ENCODE measurements at places on chromosomes 4 and X.

DNA sequence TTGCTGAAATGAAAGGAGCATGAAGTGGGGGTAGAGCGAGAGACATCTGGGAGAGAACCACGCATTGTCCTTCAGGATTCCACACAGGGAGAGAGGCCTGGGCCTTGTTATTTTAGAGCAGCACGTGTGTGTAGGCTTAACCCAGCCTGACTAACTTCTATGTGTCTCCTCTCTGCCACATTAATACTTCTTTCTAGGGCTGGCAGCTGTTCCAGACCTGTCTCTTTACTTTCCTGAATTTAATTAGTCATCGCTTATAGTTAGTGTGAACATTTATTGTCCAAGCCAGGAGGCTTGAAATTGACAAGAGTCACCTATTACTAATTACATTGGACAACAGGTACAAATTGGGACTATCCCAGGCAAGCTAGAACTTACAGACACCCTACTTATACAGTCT lies 51.3 kb downstream of the SMAD1 start:
- DNase-seq = peak; percentile 70

DNA sequence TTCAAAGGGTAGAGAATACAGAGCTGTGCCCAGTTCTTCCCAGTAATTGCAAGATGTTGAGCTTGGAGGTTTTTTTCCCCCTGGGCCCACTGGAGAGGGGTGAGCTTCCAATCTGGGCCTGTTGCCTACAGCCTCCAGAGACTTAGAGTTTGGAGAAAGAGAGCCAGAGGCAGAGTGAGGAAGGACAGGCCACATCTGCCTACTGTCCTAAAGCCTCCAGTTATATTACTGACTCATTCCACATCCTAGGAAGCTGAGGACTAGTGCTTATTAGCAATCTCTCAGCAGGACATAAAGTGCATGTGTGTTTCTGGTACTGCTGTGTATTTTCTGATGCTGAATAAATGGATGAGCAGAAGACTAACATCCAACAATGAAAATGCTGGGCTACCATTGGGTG lies 181.0 kb upstream of the MAMLD1 start:
- no peak for DNase-seq

- no peak for DNase-seq
Observed at GRCh38 chr4:67873116-67873515, 10.7 kb downstream of the TMPRSS11D start.

DNA sequence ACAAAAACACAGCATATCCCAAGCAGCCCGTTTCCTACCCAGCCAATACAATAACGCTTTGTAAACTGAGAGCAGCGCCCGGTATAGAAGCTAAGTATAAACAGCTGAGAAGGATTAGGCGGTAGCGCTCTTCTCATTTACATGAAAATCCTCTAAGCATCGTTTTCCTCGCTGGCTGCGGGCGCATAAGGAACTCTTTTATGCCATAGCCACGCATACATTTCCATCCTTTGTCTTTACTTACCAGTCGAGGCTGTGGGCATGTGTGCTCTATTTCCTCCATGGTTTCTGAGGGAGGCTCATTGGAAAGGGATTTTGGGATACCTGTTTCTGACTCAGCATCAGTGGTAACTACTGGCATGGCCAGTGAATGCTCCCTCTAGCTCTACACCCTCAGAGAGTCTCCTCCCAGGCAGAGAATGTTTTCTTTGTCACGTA lies 383 bp downstream of the PCYT1B start:
- peak; percentile 3 for DNase-seq

GRCh38 chr4:1365271-1366178 lies 18.5 kb downstream of the UVSSA start:
- no peak for DNase-seq

GRCh38 chr4:15719506-15719905 lies 16.6 kb downstream of the BST1 start:
- DNase-seq = no peak

DNA sequence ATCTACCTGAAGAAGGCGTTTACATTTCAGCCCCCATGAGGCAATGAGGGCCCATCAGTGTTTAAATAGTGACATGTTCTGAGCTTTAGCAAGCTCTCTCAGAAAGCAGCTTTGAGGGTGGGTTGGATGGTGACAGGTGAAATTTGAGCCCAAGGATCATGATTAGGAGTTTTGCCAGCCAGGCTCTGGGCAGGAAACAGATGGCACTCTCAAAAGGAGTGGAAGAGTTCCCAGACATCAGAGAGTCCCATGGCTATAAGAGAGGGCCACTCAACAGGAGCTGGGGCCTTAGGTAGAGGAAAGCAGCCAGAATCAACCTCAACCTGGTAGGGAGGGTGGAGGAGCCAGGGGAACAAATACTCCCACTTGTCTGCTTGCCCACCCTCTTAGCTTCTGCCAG lies 499.8 kb downstream of the MID1IP1 start:
- DNase-seq = no peak

- DNase-seq = no peak
Observed at GRCh38 chr4:142278663-142279062, 567.4 kb downstream of the INPP4B start.

DNA sequence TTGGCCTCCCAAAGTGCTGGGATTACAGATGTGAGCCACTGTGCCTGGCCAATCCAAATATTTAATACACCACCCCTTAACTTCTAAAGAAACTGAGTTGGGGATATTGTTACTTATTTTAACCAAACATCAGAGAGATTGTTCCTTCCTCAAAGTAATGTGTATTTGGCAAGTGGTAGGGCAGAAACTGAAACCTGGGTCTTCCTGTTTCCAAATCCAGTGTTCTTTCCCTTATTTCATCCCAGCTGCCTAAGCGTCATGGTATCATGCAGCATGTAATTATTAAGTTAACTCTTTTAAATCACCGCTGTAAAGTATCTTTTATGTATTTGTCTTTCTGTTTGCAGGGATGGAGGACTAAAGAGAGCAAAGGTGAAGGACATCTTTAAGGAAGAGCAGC lies 68.4 kb downstream of the GPAT3 start:
- DNase-seq = no peak

- peak; percentile 24 for DNase-seq
Observed at GRCh38 chr4:52750819-52751486, at the start of gene ERVMER34-1. ERVMER34-1 (minus strand) TSS chr4:52751425; CDS start chr4:52745520, 5,905 bp downstream.

DNA sequence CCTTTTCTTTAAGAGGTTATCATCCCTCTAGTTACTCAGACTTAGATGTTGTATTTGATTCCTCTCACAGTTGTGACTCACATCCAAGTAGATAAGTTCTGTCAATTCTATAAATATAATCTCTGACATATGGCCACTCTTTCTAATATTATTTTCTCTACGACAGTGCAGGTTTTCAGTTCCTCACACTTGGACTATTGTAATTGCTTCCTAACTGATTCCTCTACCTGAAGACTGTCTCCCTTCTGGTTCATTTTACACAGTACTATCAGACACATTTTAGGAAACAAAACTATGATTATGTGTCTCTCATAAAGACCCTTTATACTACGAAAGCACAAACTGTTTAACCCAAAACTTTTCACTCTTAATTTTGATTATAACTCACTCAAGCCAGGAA lies 31.3 kb upstream of the GNRHR start:
- DNase-seq = no peak

DNA sequence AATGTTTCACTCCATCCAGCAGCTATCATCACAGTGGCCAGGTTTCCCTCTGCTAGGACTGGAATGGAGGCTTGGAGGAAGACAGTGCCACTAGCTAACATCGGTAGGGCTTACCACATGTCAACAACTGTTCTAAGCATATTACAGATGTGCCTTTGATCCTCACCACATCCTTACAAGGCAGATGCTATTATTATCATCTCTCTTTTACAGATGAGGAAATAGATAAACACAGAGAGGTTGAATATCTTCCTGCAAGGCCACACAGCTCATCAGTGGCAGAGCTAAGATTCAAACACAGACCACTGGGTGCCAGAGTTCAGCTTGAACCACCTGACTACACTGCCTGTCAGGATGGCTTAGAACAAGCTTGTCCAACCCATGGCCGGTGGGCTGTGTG lies 47.4 kb downstream of the MAMLD1 start:
- DNase-seq = no peak

GRCh38 chrX:74371425-74372222 lies 49.7 kb upstream of the SLC16A2 start:
- no peak for DNase-seq

DNA sequence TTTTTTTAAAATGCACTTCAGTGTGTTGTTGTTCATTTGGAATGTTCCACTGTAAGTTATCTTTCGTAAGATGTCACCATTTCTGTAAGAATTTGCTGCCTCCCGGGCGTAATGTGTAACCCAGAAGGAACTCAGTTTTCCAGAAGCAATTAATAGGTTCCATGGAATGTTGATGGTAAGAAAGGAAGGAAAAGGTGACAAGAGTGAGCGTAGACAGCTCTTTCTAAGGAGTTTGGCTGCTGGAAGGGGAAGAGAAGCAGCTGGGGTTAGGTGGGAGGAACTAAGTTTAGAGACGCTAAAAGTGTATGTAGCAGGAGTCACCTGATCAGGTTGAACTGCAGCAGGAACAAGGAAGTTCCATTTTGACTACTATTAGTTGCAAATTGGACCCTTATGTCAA lies 35.9 kb downstream of the PNMA5 start:
- DNase-seq = no peak

DNA sequence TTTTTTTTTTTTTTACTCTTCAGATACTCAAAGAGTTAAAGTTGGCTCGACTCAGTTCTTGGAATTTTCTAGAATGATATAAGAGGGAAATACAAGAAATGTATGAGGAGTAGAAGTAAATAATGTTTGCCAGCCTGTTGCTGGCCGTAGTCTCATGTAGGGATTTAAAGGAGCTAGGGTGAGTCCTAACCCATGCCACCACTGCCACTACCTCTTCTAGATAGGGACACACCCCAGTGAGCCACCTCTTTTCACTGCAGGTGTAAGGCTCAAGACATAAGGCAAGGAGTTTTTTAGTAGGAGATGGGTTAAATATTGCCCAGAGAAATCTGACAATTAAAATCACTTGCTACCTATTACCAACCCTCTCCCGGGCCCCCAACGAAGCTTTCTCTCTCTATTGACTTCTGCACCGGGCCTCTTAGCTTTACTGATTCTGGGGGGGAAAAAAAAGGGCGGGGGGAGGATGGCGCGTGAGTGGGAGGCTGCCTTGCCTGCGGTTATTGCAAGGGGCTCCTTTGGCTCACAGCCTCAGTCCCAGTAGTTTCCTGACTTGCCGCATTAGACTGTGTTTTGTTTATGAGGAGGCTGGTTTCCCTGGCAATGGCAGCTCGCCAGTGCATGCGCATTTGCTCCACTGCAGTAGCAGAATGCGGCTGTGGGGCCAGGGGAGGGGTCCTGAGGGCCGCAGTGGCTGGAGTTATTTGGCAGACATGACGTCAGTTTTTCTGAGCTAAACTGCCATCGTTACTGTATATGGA lies 3.0 kb downstream of the LINC00632 start:
- DNase-seq = peak; percentile 81

DNA sequence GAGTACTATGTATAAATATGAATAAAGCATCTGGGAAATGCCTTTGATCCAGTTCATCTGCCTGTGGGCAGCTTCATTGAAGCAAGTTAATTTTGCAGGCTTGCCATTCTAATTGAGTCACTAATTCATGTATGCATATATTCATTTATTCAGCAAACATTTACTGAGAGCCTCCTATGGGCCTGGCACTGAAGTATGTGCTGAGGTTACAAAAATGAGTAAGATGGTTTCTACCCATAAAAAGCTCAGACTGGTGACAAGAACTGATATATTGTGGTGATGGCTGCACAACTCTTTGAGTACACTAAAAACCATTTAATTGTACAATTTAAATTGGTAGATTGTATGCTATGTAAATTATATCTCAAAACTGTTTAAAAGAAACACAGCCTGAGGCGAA lies 1.1 kb upstream of the MRPL1 start:
- peak; percentile 4 for DNase-seq

- no peak for DNase-seq
Observed at GRCh38 chr4:127672111-127672510, 39.4 kb downstream of the INTU start.

- DNase-seq = peak; percentile 83
Observed at GRCh38 chr4:110454441-110454840, 21.5 kb upstream of the ENPEP start.

DNA sequence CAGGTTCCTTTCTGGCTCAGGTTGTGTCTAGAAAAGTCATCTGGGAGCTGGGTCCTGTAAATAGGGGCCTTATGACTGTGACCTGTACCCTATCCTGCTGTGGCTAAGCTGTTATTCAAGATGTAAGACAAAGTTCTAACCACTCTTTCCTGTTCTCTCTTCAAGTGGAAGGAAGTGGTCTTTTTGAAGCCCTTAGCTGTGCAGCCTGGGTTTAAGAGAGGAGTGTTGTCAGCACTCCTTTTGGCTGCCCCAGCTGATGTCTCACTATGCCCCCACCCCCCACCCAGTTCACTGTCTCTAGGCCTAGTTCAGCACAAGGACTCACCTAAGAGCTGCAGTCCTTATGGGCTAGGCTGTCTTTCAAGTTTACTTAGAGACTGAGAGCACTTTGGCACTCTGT lies 1069.5 kb downstream of the FAM133A start:
- DNase-seq = no peak

DNA sequence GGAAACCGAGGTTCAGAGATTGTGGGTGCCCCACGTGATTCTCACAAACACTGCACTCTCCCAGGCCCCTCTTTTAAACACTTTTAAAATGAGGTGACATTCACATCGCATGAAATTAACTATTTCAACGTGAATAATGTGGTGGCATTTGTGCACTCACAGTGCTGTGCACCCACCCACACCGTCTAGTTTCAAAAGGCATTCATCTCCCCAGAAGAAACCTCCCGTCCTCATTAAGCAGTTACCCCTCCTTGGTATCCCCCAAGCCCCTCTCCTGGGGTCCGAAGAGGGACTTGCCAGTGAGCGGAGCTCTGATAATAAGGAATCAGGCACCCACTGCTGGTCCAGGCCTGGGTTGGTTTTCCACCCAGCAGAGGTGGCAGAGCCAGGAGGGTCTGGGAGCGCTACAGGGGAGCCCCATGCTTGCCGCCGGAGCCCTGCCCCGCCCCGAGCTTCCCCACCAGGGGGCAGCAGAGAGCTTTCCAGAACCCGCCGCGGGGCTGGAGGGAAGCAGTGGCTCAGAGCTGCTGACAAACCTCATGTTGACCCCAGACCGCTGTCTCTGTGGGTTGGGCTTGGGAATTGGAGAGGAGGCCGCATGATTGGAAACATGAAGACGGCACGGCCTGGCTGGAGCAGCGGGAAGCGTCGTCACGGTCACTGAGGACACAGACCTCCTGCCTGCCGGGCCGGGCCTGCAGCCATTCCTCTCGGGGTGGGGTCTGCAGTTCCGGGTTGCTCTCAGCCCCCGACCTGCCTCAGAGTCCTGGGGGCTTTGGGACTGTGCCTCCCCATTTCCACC lies 27.5 kb upstream of the HTRA3 start:
- DNase-seq = peak; percentile 88
